ENCODE measurements at places on chromosomes 13 and 19. TPM values are rescaled to one million over a fixed set of nuclear protein-coding genes. Genes with fewer than 3 reads are reported as not detected.

- peak; percentile 54 for DNase-seq
Observed at GRCh38 chr19:42132851-42133528, 744 bp upstream of the POU2F2 start.

DNA sequence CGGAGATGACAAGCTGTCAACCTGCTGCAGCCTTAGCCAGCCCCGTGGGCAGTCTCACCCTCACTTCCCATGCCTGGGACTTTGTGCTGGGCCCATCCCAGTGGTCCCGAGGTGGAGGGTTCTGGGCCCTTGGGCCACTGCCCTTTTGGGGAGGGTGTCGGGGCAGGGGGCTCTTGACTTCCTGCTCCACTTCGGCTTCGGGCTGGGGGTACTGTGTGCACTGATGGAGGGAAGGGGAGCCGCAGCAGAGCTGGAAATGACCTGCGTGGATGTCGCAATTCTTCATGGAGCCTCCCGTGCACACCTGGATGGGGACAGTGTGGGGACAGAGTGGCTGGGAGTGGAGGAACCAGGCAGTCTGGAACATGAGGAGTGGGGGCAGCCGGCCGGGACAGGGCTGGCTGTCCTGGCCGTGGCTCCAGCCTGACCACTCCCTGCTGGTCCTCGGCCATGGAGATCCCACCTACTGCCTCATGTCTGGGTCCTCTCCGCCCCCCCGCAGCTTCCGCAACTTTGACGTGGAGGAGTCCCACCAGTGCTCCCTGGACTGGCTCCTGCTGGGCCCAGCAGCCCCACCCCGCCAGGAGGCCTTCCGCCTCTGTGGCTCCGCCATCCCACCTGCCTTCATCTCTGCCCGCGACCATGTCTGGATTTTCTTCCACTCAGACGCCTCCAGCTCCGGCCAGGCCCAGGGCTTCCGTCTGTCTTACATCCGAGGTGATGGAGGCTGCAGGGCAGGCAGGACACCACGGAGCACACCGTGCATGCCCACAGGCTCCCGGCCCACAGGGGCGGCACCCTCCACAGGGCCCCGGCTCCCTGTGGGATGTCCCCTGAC lies 10.2 kb downstream of the LRP3 start:
- DNase-seq: no peak

GRCh38 chr13:43271152-43271551 lies 247.8 kb downstream of the DNAJC15 start:
- no peak for DNase-seq

- no peak for DNase-seq
Observed at GRCh38 chr19:5545984-5546383, 21.8 kb downstream of the TINCR start.

- no peak for DNase-seq
Observed at GRCh38 chr19:49512970-49513745, 697 bp downstream of the FCGRT start.

DNA sequence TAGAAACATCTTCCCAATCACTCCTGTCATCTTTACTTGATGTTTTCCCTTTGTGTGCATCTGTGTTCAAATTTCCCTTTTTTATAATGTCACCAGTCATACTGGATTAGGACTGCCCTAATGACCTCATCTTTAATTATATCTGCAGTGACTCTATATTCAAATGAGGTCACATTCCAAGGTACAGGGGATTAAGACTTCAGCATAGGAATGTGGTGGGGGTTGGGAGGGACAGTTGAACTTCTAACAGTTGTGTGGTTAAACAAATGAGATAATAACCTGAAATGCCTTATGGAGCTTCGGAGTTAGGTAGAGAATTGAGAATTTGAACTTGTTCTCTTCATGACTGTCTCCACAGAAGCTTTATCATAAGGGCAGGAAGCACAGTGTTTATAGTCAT lies 23.0 kb downstream of the PAN3 start:
- no peak for DNase-seq

GRCh38 chr13:54999399-54999907 lies 1970.8 kb downstream of the OLFM4 start:
- no peak for DNase-seq

GRCh38 chr19:50518091-50519005 lies 4.6 kb upstream of the ASPDH start:
- DNase-seq: no peak

- no peak for DNase-seq
Observed at GRCh38 chr13:44294876-44295275, 78.7 kb upstream of the SERP2 start.

- DNase-seq: no peak
Observed at GRCh38 chr13:72805676-72806346, 23.9 kb downstream of the PIBF1 start.

DNA sequence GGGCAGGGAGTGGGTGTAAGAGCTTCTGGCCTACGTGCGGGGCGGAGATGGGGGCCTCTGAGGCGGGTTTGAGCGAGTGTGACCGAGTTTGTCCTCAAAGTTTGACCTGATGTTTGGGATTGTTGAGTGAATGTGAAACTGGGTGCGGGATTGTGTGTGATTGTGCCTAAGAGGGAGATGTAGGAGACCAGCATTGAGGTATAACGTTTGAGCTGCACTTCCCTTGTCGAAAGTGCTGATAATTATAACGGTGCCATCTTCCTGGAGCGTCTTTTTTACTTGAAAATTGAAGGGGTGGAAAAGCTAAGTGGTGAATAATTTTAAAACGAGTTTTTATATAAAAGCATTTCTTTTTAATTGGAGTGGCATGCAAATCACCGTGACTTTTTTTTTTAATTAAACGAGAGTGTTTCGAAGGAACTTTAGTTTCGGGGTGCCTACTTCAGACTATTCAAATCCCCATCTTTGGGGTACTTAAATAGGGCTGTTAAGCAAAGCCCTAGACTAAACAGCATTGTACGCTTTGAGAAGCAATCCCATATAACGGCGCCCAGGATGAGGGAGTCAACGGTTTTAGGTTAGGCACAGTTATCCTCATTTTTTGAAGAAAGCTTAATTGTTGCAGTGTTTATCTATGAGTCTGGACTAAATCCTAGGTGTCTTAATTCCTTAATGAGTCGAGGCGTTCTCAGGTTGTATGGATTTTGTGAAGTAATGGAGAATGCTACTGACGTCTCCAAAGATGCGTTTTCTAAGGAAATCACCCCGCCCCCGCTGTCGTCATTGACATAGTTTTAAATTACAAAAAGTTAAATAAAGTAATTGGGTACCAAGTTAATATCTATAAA lies 594 bp downstream of the ZNF146 start:
- no peak for DNase-seq

DNA sequence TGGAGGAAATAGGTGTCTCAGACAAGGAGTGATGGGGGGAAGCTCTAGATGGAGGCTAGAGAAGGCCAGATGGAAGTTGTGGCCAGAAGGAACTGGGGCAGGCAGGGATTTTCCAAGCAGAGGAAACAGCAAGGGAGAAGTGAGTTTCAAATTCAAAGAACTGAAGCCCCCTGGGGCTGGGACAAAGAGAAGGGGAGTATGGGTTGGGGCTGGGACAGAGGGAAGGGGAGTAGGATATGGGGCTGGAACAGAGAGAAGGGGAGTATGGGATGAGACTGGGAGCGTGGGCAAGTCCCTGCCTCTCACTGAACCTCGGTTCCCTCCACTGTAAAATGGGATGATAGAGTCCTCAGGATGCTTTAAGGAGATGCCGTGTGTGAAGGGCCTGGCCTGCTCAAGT lies 1.9 kb upstream of the GTF2F1 start:
- DNase-seq: no peak

- DNase-seq: no peak
Observed at GRCh38 chr13:51811046-51811445, 7.1 kb upstream of the DHRS12 start.

DNA sequence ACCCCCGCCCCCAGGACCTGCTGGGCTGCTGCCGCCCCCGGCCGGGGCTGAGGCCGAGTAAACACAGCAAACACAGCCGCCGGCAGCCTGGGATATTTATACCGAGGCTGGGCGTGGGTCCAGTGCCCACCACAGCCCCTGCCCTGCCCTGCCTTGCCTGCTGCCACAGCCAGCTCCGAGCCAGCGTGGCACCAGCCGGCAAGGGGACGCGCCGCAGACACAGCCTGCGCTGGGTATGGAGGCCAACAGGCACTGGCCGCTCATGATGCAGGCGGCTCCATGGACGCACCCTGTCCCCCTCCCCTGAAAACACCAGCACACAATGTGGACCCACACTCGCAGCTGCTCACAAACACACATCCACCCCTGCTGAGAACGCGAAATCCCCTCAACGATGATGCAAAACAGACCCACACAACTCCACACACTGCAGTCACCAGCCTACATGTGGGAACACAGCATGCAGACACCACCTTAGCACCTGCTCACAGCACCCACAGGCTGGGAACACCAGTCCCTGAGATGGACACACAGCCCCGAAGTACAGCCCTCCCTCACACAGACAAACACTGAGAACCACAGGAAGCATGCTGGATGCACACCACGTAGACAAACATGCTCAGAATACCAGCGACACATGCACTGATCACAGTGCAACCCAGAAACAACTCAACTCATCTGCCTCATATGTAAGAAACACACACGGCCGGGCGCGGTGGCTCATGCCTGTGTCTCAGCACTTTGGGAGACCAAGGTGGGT lies 16.2 kb downstream of the CCDC97 start:
- DNase-seq: no peak

DNA sequence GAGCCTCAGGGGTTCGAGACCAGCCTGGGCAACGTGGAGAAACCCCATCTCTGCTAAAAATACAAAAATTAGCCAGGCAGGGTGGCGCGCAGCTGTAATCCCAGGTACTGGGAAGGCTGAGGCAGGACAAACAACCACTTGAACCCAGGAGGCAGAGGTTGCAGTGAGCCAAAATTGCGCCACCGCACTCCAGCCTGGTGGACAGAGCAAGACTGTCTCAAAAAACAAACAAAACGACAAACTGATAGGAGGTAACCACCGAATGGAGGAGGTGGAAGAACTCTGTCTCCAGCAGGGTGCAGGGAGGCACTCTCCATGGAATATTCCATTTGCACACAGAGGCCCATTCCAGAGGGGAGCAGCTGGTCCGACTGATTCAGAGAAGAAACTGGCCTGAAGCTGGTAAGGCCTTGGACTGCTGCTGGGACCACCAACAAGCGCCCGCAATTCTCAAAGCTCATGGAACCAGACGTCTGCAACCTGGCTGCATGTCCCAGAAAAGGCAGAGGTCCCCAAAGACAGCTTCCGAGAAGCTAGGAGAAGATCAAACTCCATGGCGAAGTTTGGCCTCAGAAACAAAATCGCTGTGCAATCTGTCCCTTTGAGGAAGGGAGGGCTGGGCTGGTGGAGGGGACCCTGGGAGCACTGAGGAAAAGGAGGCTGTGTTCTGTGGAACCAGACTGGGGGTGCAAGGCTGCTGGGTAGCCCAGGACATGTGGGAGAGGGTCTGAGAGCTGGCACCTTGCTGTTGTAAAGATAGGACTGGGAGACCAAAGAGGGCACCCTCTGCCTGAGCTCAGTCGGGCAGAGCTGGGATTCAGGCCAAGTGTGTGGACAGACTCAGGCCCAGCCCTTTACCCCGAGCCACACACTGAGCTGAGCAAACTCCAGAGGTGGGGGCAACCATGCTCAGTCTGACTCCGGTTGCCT lies 35.2 kb downstream of the SLC25A42 start:
- DNase-seq: no peak

- DNase-seq: no peak
Observed at GRCh38 chr19:18346091-18346490, 5.7 kb downstream of the PGPEP1 start.

- DNase-seq: no peak
Observed at GRCh38 chr13:22198641-22199217, 527.9 kb downstream of the FGF9 start.

DNA sequence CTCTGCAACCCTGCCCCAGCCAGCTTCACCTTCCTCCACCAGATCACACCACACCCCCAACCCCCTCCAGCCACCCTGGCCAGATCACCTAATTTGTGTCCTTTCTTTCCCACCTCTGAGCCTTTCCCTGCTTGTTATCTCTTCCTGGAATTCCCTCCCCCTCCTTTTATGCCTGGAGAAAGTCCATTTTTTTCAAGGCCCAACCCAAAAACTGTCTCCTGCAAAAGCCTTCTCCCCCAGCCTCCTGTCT lies 5.3 kb upstream of the TLE2 start:
- no peak for DNase-seq

- DNase-seq: peak; percentile 78
Observed at GRCh38 chr19:41641879-41642485, 15.1 kb upstream of the CEACAM4 start.

DNA sequence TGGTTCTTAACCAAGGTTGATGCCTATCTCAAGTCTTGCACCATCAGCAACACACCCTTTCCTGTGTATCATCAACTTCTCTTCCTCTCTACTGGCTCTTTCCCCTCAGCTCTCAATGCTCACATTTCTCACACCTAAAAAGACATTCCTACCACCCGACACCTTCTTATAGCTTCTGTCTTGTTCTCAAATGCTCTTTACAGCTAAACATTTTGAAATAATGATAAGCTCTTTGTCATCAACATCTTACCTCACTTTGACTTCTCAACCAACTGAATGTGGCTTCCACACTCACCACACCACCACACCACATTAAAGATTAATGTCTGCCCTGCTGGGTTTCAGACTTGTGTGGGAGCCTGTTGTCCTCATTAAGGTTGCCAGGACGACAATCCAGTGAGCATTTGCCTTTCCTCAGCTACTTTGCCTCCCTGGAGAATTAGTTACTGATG lies 67.8 kb downstream of the RXFP2 start:
- no peak for DNase-seq

GRCh38 chr13:34161931-34162543 lies 344.1 kb downstream of the RFC3 start:
- DNase-seq: no peak

DNA sequence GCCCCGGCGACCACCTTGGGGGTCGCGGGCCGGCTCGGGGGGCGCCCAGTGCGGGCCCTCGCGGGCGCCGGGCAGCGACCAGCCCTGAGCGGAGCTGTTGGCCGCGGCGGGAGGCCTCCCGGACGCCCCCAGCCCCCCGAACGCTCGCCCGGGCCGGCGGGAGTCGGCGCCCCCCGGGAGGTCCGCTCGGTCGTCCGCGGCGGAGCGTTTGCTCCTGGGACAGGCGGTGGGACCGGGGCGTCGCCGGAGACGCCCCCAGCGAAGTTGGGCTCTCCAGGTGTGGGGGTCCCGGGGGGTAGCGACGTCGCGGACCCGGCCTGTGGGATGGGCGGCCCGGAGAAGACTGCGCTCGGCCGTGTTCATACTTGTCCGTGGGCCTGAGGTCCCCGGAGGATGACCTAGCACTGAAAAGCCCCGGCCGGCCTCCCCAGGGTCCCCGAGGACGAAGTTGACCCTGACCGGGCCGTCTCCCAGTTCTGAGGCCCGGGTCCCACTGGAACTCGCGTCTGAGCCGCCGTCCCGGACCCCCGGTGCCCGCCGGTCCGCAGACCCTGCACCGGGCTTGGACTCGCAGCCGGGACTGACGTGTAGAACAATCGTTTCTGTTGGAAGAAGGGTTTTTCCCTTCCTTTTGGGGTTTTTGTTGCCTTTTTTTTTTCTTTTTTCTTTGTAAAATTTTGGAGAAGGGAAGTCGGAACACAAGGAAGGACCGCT lies 729 bp downstream of the STK11 start:
- DNase-seq: no peak

- no peak for DNase-seq
Observed at GRCh38 chr19:38389957-38390924, 1.7 kb downstream of the SPRED3 start.

GRCh38 chr13:69565334-69565733 lies 542.3 kb upstream of the ATXN8OS start:
- DNase-seq: no peak

GRCh38 chr13:101190337-101190736 lies 226.0 kb downstream of the NALCN start:
- DNase-seq: no peak

The NLRP7 gene
- total RNA-seq: not detected

The EXOC3L2 gene
- total RNA-seq: 9.0 TPM

The TNFRSF19 gene
- 6.4 TPM for total RNA-seq

The ATP8B3 gene
- 2.9 TPM for total RNA-seq

The JSRP1 gene
- 0.17 TPM for total RNA-seq

The UBE2L5 gene
- total RNA-seq: not detected

The SCN1B gene
- 4.8 TPM for total RNA-seq
